ENCODE measurements at places on chromosomes 3 and 15. TPM values are rescaled to one million over a fixed set of nuclear protein-coding genes. Genes with fewer than 3 reads are reported as not detected.

DNA sequence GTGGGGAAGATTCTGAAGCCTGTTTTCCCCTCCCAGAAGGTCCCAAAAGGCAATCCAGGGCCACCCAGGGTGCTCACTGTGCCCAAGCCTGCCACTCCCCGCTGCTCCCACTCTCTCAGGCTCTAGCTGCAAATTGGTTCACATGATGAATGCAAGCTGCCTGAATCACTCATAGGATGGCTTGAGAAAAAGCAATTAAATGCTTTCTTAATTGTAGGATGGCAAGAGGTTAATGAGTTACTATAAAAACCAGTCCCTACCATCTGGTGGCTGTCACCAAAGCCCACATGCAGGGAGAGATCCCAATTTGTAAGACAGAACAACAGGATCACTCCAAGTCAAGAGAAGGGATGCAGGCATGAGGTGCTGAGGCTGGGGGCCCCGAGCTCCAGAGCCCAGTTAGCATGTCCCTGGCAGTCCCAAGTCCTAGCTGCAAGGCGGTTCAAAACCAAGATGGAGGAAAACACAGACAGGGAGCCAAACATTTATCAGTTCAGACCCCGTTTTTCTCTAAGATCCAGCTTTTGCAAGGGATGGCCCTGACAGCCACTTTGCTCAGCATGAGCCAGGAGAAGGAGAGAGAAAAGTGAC is 207.1 kb downstream of the UACA start:
- peak; percentile 4 for DNase-seq

GRCh38 chr3:157093096-157093495 is 66.9 kb downstream of the CCNL1 start:
- peak; percentile 39 for DNase-seq

DNA sequence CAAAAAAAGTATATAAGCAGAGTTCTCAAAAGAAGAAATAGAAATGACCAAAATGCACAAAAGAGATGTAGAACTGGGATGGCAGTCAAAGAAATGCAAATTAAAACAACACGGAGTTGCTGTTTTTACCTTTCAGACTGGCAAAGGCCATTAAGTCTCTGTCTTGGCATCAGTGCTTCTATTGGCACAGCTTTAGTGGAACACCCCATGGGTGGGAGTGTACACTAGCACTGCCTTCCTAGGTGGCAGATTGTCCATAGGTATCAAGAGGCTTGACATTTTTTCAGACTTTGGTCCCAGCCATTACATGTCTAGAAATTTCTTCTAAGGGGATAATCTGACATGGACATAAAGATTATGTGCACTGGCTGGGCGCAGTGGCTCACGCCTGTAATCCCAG is 58.1 kb upstream of the VILL start:
- no peak for DNase-seq

GRCh38 chr3:37225481-37225880 is 51.1 kb upstream of the LRRFIP2 start:
- no peak for DNase-seq

GRCh38 chr3:26293329-26293844 is 329.2 kb upstream of the LRRC3B start:
- no peak for DNase-seq

DNA sequence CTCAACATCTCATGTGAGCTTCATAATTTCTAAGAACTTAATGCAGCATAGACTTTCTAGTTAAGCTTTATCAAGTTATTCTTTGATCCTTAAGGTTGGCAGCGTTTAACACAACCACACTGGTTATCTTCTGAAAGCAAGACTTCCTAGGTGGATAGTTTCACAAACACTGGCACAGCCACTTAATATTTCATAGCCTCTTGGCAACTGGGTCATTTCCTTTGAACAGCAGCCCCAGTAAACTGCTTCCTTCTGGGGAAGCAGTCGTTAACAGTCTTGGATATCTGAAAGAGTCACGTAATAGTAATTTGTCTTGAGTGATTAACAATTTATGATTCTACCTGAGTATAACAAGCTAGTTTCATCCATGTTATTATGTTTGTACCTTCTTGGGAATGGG is 45.9 kb upstream of the ABHD10 start:
- no peak for DNase-seq

GRCh38 chr3:15171096-15171495 is 35.0 kb upstream of the CAPN7 start:
- DNase-seq = no peak

DNA sequence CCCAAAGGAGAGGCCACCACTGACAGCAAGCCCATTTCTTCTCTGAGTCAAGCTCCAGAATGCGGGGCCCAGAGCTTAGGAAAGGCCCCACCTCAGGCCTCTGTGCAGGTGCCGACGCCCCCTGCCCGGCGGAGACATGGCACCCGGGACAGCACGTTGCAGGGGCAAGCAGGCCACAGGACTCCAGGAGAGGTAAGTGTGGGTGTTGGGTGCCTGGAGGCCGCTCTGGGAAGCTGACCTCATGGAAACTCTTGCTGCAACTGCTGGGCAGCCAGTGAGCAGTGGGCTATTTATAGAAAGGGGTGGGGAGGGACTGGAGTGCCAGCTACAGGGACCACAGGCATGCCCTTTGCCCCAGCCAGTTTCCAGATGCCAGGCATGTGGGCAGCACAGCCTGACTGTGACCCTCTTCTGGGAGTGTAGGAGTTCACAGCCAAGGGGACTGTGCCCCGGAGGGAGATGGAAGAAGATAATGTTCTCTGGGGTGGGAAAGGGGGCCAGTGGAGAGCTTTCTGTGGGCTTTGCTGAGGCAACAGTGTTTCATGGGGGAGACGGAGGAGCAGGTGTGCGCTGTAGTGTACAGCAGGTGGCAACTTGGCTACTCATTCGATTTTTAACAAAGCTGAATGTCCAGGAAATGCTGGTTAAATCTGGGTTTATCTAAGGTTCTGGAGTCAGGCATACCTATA is 23.7 kb downstream of the ALPK3 start:
- DNase-seq = peak; percentile 22

The TMEM207 gene
- total RNA-seq = not detected

GRCh38 chr15:77519540-77519939 is 98.9 kb downstream of the HMG20A start:
- no peak for DNase-seq

GRCh38 chr3:48918388-48919214 is at the start of gene ARIH2:
TSS of gene ARIH2 (plus strand) at chr3:48918842. CDS start at chr3:48927559, 8,717 bp downstream.
- peak; percentile 93 for DNase-seq

DNA sequence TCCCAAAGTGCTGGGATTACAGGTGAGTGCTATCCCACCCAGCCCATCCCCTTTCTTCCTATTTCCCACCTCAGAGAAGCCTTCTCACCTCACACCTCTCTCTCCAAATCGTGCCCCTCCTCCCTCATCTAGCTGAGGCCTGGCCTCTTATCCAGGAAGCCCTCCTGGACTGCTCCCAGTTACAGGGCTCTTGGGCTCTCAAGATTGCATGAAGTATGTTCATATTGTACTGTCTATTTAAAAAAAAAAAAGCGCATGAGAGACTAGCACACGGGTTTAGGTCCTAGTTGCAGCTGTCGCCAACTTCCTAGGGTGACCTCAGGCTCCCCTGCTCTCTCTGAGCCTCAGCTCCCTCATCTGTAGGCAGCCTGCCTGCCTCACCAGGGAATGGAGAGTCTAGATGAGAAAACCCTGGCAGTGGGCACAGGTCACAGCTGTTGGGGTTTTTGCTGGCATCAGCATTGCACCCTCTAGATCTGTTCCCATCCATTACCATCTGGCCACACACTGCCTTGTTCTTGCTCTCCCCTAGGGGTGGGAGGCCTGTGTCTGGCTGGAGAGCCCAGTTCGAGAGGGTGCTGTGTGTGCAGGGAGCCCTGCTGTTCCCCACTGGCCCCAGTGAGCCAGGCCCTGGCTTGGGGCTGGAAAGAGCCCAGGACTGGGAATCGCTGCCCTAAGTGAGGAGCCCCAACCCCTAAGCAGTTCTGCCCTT is 24.2 kb upstream of the C15orf39 start:
- no peak for DNase-seq

DNA sequence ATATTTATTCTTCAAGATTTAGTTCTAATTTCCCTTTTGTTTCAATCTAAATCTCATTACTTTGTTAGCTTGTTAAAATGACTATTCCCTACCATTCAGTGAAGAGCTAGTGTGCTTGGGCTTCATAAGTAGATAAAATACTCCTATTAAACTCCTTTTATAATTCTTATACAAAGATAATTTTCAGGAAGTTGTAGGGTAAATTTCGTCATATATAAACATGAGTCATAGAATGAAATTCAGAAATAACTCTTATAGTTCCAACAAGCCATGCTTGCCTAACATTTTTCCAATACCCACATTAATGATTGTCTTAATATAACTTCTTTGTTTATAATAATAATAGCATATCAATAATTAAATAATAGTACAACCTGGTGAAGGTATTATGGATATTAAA is 407.3 kb downstream of the NAALADL2 start:
- no peak for DNase-seq

Data from H9 (cell line).